Adipocyte (in vitro differentiated cells): ENCODE measurements at places on chromosomes 3 and 15.

DNA sequence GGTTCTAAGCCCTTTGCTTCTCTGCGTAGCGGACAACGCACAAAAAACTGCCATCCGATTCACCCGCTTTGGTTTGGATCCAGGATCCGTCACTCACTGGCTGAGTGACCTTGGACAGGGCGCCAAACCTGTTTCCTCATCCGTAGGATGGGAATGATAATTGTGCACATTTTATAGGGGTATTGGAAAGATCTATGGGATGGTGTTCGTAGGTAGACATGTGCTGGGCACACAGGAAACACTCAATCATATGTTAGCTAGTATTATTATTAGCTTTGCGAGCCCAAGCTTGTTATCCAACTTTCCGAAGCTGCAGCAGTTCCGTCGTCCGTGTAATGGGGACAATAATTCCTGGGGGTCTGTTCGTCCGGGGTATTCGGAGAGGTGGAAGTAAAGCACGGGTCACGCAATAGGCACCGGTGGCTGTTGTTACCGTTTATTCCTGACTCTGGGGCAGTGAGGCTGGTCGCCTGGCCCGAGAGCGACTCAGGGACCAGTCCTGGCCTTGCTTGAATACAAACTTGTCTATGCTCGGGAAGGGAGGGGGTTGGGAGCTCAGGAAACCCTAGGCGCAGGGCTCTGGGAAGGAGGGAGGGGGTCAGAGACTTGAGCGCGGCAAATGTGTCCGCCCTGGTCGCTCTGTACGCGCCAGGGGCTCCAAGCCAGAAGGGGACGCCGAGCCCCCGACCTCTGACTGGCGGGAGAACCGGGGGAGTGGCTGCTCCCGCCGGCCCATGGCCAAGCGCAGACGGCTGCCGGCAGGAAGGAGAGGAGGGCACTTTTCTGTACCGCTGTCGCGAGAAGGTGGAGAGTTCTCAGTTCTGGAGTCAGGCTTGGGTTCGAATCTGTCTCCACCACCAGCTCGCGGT, 1.3 kb downstream of the SPSB4 start:
- no peak for DNase-seq

GRCh38 chr15:75523011-75523410, 56.1 kb downstream of the PTPN9 start:
- DNase-seq, result peak; percentile 45

DNA sequence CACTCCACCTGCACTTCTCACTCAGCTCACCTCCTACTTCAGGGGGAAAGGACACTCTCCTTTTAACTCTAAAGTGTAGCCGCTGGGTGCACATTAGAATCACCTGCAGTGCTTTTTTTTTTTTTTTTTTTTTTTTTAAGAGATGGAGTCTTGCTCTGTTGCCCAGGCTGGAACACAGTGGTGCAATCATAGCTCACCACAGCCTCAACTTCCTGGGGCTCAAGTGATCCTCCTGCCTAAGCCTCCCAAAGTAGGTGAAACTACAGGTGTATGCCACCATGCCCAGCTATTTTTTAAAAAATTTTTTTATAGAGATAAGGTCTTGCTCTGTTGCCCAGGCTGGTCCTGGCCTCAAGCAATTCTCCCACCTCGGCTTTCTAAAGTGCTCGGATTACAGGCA, 20.8 kb downstream of the GRAMD2A start:
- DNase-seq, result no peak

DNA sequence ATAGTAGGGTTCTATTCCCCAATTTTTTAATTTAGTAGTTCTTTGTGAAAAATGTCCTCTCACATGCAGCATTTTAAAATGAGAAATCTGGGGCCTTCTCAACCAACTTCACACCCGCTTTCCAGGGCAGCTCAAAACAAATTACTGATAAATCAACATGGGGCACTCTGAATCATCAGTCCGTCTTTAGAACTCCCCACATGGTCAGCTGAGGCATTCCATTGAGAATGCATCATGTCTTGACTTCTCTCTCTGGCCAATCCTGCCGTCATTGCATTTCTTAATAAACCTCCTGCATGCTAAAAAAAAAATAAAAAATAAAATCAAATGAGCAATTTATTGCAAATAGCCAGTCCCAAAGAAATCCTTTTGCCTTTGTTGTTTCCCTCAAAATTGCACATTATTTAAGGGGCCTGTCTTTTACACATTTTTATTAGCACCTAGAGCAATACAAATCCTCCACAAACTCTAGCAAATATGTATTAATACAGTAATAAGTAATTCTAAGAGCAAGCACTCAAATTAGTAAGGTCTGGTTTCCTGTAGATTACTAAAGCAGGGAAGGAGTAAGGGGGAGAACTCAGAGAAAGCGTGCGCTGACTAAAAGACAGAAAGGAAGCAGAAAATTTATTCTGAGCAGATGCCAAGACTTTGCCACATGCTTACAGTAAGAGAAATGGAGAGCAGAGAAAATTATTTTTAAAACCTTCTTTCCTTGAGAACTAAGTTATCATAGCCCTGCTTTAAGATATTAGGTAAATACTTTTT, 175.7 kb downstream of the TNIK start:
- DNase-seq, result peak; percentile 94

- no peak for DNase-seq
Observed at GRCh38 chr3:195048059-195048905, 222.7 kb downstream of the XXYLT1 start.

DNA sequence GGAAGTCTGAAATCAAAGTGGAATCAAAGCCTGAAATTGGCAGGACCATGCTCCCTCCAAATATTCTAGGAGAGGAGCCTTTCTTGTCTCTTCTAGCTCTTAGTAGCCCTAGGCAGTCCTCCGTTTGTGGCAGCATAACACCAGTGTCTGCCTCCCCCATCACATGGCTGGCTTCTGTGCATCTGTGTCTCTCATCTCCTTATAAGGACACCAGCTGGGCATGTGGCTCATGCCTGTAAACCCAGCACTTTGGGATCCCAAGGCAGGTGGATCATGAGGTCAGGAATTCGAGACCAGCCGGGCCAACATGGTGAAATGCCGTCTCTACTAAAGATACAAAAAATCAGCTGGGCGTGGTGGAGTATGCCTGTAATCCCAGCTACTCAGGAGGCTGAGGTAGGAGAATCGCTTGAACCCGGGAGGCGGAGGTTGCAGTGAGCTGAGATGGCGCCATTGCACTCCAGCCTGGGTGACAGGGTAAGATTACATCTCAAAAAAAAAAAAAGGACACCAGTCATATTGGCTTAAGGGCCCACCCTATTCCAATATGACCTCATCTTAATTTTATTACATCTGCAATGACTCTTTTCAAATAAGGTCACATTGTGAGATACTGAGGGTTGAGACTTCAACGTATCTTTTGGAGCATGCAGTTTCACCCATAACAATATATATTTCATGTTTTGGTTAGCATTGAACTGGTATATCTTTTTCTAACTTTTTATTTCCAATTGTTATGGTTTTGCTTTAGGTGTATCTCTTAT, 148.0 kb upstream of the TPM1 start:
- DNase-seq, result no peak

DNA sequence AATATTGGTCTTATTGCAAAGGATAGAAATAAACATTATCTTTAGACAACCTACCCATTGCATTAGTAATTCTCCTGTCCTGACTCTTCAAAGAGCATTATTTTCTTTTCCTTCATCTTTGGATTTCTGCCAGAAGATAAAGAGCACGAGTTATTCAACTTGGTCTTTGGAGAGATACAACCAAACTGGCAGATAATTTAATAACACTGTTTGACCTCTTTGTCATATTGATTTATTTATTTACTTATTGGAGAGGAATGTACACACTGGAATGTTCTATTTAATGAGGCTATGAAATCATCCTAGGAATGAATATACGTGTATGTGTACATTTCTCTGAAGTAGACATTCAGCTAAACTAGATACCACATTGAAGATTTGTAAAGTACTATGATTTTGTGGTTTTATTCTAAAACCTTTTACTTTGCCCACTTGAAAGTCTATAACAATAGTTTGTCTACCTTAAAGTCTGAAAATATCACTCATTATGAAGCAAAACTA, 462.1 kb downstream of the C3orf38 start:
- DNase-seq, result no peak

DNA sequence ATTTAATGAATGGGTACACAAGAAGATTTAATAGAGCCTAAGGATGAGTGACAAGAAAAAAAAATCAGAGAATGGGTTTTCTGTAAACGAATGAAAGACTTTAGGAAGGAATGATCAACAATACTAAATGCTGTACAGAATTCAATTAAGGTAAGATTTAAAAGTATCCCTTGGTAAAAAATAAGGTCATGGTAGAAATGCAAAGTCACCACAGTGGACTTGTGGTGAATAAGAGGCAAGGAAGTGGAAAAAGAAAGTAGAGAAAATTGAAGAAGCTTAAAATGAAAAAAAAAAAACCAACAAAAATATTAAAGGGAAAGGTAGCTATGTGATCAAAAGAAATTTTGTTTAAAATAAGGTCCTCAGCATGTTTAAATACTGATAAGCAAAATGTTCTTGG, 82.4 kb downstream of the PLSCR2 start:
- DNase-seq, result no peak

- DNase-seq, result peak; percentile 38
Observed at GRCh38 chr15:68733666-68734065, 87.0 kb downstream of the ANP32A start.

DNA sequence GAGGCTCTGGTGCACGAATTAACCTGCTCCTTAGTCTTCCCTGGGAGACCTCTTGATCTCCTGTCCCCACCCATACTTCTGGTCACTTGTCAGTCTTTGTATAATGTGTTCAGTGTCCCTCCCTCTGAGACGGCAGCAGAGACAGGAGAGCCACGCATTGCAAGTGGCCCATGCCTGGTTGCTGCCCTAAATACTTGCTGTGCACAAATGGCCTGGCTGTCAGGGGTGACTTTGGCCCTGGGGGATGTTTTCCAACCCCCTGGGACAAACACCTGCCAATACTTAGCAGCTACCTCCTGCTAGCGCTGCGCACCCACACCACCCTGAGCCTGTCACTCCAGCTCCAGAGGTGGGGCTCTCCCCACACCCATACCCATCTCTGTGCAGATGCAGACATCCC, 17.2 kb downstream of the KLF13 start:
- no peak for DNase-seq

- peak; percentile 58 for DNase-seq
Observed at GRCh38 chr3:148727231-148727630, 29.5 kb downstream of the AGTR1 start.

DNA sequence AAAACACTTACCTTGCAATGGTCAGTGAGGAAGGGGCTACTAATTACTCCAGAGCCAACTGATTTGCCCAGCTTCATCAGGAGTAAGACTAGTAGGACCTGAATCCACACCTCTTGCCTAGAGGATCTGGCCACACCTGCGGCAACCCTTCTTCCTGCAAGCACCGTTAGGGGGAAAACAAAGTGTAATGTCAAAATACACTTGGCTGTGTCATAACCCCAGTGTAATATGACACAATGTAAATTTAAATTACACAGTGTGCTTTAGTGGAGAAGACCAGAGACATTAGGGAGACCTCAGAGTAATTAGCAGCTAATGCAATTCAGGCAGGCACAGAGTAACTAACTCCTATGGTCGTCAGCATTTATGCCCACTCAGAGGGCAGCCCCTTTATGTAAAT, 308.5 kb upstream of the ARRDC4 start:
- DNase-seq, result no peak

DNA sequence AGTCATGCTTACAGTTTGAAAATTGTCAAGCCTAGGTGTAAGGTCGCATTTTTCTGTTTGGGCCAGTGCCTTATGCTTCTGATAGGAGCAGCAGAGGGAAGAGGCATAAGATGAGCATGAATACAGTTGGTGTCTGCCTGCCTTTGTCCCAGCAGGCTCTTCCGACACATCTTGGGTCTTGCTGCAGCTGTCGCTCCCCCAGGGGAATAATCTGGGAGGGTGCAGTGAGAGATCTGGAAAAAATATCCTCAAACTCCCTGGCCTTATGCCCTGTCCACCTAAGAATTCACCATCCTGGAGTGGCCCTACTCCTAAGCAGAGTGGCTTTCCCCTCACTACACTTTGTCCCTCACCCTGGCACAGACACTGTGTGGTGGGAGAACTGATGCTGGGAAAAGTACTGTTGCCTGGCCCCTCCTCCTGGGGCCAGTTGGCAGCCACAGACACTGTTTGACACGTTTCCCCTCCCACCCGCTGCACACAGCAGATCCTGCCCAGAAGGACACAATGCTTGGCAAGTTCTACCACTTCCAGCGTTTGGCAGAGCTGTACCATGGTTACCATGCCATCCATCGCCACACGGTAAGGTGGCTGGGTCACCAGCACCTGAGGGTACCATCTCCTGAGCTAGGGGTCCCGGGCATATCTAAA, 21.1 kb upstream of the RHO start:
- DNase-seq, result no peak

DNA sequence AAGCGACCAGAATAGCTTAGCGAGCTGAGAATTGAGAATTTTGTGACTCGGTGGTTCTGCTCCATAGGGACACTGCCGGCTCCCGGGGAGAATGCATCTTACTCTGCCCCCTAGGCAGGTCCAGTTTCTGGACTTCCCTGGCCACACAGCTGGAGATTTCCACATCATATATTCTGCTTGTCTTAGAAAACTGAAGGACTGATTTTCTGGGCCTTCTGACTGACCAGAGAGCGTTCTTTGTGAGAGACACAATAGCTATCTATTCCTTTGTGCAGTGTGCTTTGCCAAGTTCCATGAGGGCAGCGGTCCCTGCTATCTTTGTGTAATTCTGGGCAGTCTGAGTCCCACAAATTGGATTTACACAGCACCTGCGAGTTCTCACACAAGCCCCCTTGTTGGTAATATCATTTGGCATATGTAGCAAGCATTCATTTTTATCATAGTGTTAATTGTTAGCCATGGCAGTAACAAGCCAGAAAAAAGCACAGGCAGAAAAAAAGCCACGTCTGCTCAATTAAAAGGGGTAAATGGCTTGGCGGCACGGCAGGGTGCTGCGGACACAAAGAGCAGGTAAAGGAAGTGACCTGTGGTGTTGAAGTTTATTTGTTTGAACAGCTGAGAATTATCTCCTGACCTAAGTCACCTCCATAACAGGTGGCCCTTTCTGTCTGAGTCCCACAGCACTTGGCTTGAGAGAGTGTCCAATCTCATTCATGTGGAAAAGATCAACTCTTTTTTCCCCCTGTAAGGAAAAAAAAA, 688.7 kb downstream of the TUSC7 start:
- no peak for DNase-seq

- peak; percentile 91 for DNase-seq
Observed at GRCh38 chr15:67085818-67086636, 20.6 kb downstream of the SMAD3 start.

GRCh38 chr15:100686021-100686724, 83.8 kb downstream of the ASB7 start:
- DNase-seq, result no peak

DNA sequence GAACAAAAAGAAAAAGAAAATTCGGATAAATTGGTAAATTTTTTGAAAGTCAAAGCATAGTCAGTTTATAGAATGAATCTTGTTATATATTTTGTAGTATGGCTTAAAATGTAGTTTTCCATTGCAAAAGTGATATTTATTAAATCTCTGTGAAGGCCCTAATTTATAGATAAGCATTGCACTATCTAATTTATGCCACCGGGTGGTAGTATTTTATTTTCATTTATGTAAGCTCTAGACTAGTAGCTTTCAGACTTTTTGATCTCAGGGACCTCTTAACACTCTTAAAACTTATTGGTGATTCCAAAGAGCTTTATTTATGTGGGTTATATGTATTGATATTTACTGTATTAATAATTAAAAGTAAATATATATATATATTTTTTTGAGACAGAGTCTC, 133.9 kb upstream of the LRRFIP2 start:
- peak; percentile 73 for DNase-seq

GRCh38 chr15:76753771-76754170, 151.4 kb downstream of the SCAPER start:
- DNase-seq, result no peak
